A549 treated with GW870086 at 1 μM for 4 hours (cell line): ENCODE measurements at places on chromosomes 3 and 15. TPM values are rescaled to one million over a fixed set of nuclear protein-coding genes. Genes with fewer than 3 reads are reported as not detected.

DUOXA2 gene
- total RNA-seq, result not detected in 5 replicates

ITIH1 gene
- not detected in 5 replicates for total RNA-seq

IQCH gene
- 1.1 to 2.3 TPM (median 1.3 TPM) in 5 replicates for total RNA-seq

CNTN3 gene
- not detected in 5 replicates for total RNA-seq

SPSB4 gene
- total RNA-seq, result 0.06 to 0.15 TPM (median 0.13 TPM) in 5 replicates

COL6A5 gene
- total RNA-seq, result not detected in 5 replicates

SSUH2 gene
- total RNA-seq, result 0.86 to 2.0 TPM (median 1.6 TPM) in 5 replicates

SLC22A13 gene
- total RNA-seq, result 0.07 to 0.10 TPM in 2 of 5 replicates, not detected in the others

FHIT gene
- total RNA-seq, result 0.42 to 1.6 TPM (median 1.1 TPM) in 4 of 5 replicates, not detected in the other

KBTBD13 gene
- total RNA-seq, result not detected in 5 replicates

EXD1 gene
- 0.16 to 0.33 TPM (median 0.27 TPM) in 3 of 5 replicates, not detected in the others for total RNA-seq

C2CD4B gene
- 0.23 to 0.64 TPM (median 0.37 TPM) in 5 replicates for total RNA-seq

WDR82 gene
- total RNA-seq, result 45.9 to 52.6 TPM (median 49.1 TPM) in 5 replicates

CELSR3 gene
- 3.1 to 4.8 TPM (median 4.0 TPM) in 5 replicates for total RNA-seq

PAK6 gene
- 0.57 to 0.71 TPM (median 0.65 TPM) in 5 replicates for total RNA-seq

PCOLCE2 gene
- total RNA-seq, result 28.4 to 34.4 TPM (median 29.1 TPM) in 5 replicates

GOLGA6A gene
- 0.06 to 0.16 TPM (median 0.09 TPM) in 5 replicates for total RNA-seq

STRC gene
- 0.03 to 0.20 TPM (median 0.10 TPM) in 4 of 5 replicates, not detected in the other for total RNA-seq

ACSBG1 gene
- total RNA-seq, result 0.17 to 0.59 TPM (median 0.31 TPM) in 5 replicates

FAM3D gene
- not detected in 5 replicates for total RNA-seq

PLOD2 gene
- 76.2 to 120 TPM (median 111 TPM) in 5 replicates for total RNA-seq

HGD gene
- total RNA-seq, result 16.9 to 24.4 TPM (median 18.2 TPM) in 5 replicates

SLC6A20 gene
- total RNA-seq, result 0.03 to 0.07 TPM (median 0.04 TPM) in 4 of 5 replicates, not detected in the other

SAMMSON gene
- total RNA-seq, result not detected in 5 replicates

FBXO40 gene
- not detected in 5 replicates for total RNA-seq

GPR149 gene
- not detected in 5 replicates for total RNA-seq

A4GNT gene
- total RNA-seq, result not detected in 5 replicates

REC114 gene
- not detected in 5 replicates for total RNA-seq

GHSR gene
- not detected in 5 replicates for total RNA-seq

MCF2L2 gene
- total RNA-seq, result 0.07 to 0.55 TPM (median 0.13 TPM) in 4 of 5 replicates, not detected in the other

AGBL1 gene
- not detected in 5 replicates for total RNA-seq

IQGAP1 gene
- 134 to 200 TPM (median 158 TPM) in 5 replicates for total RNA-seq

MAGI1 gene
- 2.7 to 4.6 TPM (median 3.8 TPM) in 5 replicates for total RNA-seq

CORO2B gene
- 1.9 to 3.2 TPM (median 2.4 TPM) in 5 replicates for total RNA-seq

LAMB2 gene
- total RNA-seq, result 86.4 to 110 TPM (median 98.1 TPM) in 5 replicates

SCAPER gene
- 3.4 to 5.6 TPM (median 4.6 TPM) in 5 replicates for total RNA-seq

SEMA3G gene
- 0.08 to 0.13 TPM (median 0.13 TPM) in 5 replicates for total RNA-seq

GOLGA6L22 gene
- total RNA-seq, result not detected in 5 replicates

SLC6A1 gene
- 0.03 TPM in 1 of 5 replicates, not detected in the others for total RNA-seq

ADAMTSL3 gene
- 0.19 to 0.58 TPM (median 0.29 TPM) in 5 replicates for total RNA-seq
